ENCODE measurements at places on chromosomes 3 and 15.

GRCh38 chr3:196920733-196921132, 21.6 kb downstream of the NCBP2 start:
- DNase-seq = no peak

- no peak for DNase-seq
Measured at GRCh38 chr3:108099679-108100428, 9.0 kb upstream of the CD47 start.

- no peak for DNase-seq
Measured at GRCh38 chr3:49658711-49659110, 15.4 kb upstream of the APEH start.

- no peak for DNase-seq
Measured at GRCh38 chr3:151818361-151818760, 4.4 kb downstream of the AADAC start.

DNA sequence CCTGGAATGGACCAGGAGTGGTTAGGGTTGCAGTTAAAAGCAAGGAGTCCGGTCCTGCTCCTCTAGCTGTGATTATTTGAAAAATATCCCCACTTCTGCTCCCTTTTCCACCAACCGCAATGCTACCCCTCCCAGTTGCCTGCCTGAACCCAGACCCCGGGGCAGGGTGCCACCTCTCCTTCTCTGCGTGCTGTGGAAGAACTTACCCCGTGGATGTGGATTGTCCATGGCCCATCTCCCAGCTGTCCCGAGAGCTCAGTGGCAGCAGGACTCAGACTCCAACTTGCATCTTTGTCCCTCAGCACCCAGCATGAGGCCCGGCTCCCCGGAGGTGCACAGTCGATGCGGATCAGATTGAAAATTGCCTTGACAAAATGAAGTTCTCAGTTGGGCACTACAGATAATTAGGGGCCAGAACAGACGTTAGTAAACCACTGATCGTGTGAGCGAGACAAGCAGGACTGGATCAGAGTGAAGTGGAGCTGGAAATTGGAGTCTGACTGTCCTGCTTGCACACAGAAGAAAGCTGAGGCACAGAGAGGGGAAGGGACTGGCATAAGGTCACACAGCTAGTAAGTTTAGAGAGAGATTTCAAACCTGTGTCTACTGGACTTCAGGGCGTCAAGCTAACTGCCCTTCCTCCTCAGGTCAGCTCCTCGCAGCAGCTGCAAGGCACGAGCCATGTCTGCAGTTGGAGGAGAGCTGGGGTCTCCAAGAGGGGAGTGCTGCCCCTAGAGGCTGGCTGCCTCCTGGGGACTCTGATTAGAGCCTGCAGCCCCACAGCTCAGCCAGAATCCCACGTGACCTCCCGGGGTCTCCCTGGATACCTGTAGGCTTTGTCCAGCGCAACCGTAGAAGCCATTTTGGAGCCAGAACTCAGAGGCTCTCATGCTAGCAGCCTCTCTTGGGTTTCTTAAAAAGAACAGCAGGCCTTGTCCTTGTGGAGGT, 14.7 kb downstream of the SLC6A1 start:
- no peak for DNase-seq

GRCh38 chr15:49887659-49888322, 231.2 kb downstream of the ATP8B4 start:
- DNase-seq = no peak

DNA sequence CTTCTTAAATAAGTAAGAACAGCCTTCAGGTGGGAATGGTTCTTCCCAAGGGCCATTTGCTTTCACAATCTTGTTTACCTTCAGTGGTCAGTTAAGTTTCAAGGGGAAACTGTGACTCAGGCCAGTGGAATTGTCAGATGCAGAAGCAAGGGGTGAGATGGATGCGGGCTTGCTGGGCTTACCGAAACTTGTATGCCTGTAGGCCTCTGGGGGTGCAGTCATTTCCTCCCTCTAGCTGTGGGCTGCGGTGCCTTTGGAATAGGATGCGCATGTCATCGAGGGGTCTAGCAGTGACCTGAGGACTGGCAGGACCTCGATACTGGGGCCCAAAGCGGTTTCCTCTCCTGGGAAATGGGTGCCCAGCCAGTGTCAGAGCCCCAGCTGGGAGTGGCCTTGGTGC, 121.6 kb downstream of the EEFSEC start:
- no peak for DNase-seq

Data from activated T-helper 1 cell treated with anti-CD3 and anti-CD28 coated beads, Interleukin-2, amount 50 U/mL, for 16 hours (primary cell).